ENCODE measurements at places on chromosomes 16 and 17.
A peak's percentile ranks its signal among the peaks of the same experiment; 100 is the strongest.

GRCh38 chr16:77172951-77173350 lies 18.0 kb upstream of the MON1B start:
- no peak for DNase-seq

GRCh38 chr16:57842601-57843000 lies 40.3 kb upstream of the KIFC3 start:
- no peak for DNase-seq

DNA sequence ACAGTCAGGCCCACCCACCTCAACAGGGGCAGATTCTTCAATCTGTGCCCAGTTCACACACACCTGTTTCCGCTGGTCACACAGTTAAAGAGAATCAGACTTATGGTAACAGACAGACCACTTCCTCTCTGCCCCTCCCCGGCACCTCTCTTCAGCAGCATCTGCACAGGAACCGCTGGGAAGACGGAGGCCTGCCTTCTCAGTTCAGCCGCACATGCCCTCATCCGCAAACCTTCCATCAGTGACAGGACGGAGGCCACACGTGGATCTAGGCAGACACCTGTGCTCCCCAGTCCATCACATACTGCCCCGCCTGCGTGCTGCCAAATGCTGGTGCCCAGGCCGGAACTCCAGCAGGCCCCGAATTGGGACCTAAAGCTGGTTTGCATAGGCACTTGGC lies 10.3 kb downstream of the PHB1 start:
- no peak for DNase-seq

- no peak for DNase-seq
Measured at GRCh38 chr17:75878174-75878998, at the start of gene TRIM47. Gene TRIM47 (minus strand): TSS chr17:75878581. CDS start chr17:75878548, 33 bp downstream.

GRCh38 chr17:29127840-29128239 lies 52.4 kb downstream of the MYO18A start:
- no peak for DNase-seq

GRCh38 chr16:78926723-78927210 lies 673.8 kb downstream of the MAF start:
- no peak for DNase-seq

DNA sequence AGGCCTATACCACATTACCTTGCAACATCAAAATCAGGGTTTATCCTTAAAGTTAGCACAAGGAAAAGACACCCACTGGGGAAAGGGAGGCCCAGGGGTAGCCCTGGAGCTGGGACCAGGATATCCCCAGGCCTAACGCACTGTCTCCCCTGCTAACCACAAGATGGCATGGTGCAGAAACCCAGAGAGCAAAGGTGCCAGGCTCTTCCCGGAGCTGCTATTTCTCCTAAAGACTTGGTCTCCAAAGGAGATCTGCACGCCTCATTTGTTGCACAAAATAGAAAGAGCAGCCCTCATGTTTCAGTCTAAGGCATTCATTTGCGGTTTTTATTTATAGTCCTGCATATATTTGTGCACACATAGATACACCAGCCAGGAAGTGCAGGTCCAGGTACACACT lies 408.6 kb downstream of the SOX9 start:
- DNase-seq = no peak

GRCh38 chr16:11073407-11073999 lies 129.1 kb downstream of the CLEC16A start:
- no peak for DNase-seq

DNA sequence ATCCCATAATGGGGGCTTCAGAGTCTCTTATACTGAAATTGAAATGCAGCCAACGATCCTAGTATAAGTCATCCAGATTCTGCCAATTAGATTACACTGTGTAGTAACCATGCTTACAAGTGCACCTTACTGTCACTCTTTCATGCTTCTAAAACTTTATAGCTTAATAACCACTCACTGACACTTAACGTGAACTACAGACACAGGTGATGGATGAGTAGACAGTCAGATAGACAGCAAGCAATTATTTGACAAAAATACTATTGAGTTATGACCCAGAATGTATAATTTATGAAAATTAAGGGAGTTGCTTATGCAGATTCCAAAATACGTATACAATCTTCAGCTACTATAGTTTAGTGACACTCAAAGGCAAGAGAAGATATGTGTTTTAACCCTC lies 6.3 kb downstream of the CDH8 start:
- no peak for DNase-seq

DNA sequence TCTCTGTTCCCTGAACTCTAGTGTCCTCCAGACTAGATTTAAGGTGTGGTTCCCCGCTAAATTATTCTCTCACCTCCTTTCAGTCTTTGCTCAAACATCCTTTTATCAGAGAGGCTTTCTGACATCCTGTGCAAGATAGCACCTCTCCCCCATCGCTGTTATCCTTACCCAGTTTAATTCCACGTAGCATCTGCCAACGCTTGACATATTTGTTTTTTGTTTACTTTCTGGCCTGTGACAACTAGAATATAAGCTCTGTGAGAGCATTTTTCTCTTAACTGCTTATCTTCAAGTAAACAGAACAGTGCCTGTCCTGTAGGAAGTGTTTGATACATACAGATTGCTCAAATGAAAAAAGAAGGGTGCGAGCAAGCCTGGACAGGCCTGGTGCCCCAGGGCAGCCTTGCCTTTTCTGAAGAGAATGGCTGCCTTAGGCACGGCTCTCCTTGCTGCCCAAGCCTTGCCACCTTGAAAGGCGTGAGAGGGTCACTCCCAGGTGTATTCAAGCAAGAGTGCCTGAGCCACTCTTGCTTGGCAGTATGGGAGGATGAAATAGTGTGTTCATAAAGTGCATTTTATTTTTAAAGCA lies 9.7 kb downstream of the DYNLL2 start:
- DNase-seq = no peak

- peak; percentile 85 for DNase-seq
Measured at GRCh38 chr16:2752850-2753732, 653 bp downstream of the SRRM2 start.

- DNase-seq = no peak
Measured at GRCh38 chr17:79027925-79028491, 4.0 kb downstream of the C1QTNF1 start.

DNA sequence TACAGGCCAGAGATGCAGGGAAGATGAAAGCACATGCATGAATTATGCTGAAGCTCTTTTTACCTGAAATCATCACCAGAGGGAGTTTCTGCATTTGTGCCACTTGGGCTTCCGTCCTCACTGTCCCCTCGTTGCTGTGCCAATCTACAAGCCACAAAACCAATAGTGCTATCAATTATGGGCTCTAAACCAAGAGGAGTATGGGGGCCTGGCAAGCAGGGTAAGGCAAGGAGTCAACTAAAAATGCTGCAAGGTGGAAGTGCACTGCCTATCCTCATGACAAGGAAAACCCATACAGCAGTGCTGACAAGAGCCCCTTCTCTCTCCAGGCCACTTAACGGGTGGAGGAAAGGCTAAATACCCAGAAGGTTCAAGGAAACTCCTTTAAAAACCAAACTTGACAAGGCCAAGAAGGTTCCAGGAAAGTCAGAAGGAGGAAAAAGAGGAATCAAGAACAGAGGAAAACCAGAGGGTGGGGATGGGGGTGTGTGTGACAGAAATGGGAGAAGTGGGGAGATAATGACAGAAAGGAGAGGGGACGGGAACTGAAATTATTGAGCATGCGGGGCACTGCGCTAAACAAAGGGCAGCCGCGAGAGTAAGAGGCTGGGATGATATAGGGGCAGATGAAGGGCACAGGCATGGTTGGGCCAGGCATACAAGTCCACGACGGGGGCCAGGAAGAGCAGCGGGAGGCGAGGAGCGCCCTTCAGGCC lies 674 bp downstream of the C17orf75 start:
- DNase-seq = peak; percentile 48

DNA sequence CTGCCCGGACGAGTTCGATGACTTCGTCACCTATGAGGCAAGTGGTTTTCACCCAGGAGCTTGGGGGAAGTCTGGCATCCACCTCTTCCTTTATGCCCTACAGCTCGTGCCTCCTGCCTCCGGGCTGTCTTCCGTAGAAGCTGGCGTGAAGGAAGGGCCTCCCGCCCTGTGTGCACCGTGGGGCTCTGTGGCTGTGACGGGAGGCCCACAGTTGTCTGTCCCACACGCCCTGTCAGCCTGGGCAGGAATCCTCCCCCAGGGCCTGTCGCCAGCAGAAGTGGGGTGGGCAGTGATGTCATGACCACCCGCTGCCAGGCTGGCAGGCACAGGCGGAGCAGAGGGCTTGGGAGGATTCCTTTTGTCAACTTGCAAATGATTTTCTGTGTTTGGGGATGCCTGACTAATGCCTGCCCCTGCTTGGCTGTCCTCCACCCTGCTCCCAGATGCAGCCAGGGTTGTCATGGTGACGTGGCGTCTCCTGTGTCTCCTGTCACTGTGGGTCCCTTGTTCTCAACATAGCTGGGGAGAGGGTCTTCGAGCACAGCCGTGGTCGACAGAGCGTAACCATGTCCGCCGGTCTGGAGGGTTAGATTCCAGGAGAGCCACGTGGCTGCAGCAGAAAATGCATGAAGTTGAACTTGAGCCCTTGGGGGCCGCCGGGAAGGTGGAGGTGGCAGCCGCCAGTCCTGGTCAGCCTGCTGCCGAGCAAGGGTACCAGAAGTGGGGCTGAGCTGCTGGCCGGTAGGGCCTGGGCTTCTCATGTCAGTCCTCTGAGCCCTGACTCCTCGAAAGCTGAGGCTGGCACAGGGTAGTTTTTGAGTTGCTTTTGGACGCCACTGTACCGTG lies 46.1 kb downstream of the RAB11FIP3 start:
- DNase-seq = no peak

GRCh38 chr16:27681681-27682080 lies 131.7 kb downstream of the KATNIP start:
- no peak for DNase-seq

GRCh38 chr17:2962729-2963128 lies 100.7 kb downstream of the OR1D5 start:
- no peak for DNase-seq

GRCh38 chr17:78130437-78131101 lies at the start of gene TMC8:
Gene TMC8 (plus strand): TSS chr17:78130771. CDS start chr17:78131589, 818 bp downstream.
- DNase-seq = no peak

- no peak for DNase-seq
Measured at GRCh38 chr17:14331225-14331981, 30.5 kb downstream of the HS3ST3B1 start.

- no peak for DNase-seq
Measured at GRCh38 chr17:6912110-6913051, 80.9 kb upstream of the TEKT1 start.

GRCh38 chr17:39617446-39618245 lies 9.1 kb upstream of the PPP1R1B start:
- DNase-seq = peak; percentile 61

DNA sequence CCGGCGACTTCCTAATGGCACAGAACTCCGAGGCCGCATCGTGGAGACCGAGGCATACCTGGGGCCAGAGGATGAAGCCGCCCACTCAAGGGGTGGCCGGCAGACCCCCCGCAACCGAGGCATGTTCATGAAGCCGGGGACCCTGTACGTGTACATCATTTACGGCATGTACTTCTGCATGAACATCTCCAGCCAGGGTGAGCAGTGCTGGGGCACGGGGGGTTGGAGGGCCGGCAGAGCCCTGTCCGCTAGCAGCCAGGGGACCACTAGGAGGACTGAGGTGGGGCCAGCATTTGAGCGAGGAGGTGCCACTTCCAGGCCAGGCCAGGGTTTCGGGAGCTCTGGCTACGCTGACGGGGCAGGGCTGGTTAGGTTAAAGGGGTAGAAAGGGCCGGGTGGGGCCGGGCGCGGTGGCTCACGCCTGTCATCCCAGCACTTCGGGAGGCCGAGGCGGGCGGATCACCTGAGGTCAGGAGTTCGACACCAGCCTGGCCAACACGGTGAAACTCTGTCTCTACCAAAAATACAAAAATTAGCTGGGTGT lies 5.1 kb downstream of the MPG start:
- DNase-seq = no peak

- no peak for DNase-seq
Measured at GRCh38 chr17:18155179-18155578, 28.4 kb upstream of the ALKBH5 start.

GRCh38 chr16:10990378-10990777 lies 46.0 kb downstream of the CLEC16A start:
- DNase-seq = no peak

GRCh38 chr16:30924076-30924912 lies 922 bp downstream of the FBXL19 start:
- no peak for DNase-seq

- DNase-seq = no peak
Measured at GRCh38 chr16:88790312-88791211, 5.5 kb upstream of the PIEZO1 start.

DNA sequence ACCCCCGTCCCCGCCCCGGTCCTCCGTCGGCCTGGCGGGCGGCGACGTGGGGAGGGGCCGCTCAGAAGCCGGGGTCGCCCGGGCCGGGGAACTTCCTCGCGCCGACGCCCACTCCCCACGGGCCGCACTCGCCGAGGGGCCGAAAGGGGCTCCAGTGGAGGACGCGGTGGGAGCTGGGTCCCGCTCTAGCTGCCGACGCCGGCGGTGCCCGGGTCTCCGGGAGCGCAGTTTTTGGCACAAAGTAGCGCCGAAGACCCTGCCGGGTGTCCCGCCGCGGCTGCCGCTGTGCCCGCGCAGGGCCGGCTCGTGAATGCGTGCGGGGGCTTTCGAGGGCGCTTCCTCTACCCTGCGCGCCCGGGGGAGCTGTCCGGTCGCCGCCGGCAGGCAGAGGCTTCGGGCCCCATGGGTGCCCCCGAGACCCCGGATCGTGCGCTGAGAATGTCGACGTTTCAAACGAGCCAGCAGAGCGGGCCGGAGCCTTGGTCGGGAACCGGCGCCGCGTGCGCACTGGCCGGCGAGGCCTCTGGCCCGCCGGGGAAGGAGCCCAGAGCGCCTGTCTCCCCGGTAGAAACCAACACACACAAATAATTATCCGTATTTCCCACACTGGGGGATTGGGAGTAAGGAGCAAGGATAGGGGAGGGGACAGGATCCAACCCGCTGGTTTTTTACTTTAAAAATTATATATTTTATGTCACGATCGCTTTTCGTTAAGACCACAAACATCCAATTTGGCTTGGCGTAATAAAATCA lies 46.6 kb upstream of the SLC38A10 start:
- DNase-seq = no peak

DNA sequence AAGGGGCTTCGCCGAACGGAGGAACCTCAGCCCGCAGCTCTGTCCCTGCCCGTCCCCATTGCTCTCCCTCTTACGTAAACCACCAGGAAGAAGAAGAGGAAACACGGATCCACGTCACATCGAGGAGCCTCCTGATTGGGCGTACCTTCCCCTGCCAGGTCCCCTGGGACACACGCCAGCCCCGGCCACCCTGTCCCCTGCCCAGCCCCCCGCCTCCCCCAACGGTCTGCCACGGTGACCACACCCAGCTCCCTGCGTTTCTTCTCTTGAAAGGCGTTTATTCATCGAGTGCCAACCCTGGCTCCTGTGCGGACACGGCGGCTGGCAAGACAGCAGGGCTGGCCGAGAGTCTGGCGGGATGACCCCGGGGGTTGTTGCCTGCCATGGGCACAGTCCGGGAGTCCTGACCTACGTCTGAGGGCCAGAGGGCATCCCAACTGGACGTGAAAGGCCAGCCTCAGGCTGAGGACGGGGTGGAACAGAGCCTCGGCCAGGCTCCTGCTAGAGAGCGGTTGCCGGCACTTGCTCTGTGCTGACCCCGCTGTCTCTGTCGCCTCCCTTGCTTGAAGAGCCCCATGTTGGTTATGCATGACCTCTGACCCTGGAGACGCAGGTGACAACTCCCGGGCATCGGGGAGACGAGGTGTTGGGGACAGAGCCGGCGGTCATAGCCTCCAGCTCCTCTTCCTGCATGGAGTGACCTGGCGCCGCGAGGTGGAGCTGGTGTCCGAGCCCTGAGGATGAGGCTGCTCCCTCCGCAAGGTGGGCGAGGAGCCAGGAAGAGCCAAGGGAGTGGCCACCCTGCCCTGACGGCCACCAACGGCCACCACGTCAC lies 40.5 kb upstream of the ACSF3 start:
- peak; percentile 67 for DNase-seq

- DNase-seq = no peak
Measured at GRCh38 chr16:81535679-81536360, 91.2 kb downstream of the CMIP start.

- DNase-seq = no peak
Measured at GRCh38 chr17:74097450-74098135, 105.9 kb upstream of the RPL38 start.

Measured in NCI-H2227 treated with DMSO at 0.1 percent for 48 hours (cell line).